Ureter (tissue), 1 donor: ENCODE measurements at places on chromosomes 11 and 22.

GRCh38 chr11:127000291-127000968, at the start of gene KIRREL3:
Gene KIRREL3, minus strand, starts transcription at chr11:127000770.
- DNase-seq, result no peak

- no peak for DNase-seq
These were observed 68.8 kb upstream of the USP47 start for GRCh38 chr11:11772865-11773515.

DNA sequence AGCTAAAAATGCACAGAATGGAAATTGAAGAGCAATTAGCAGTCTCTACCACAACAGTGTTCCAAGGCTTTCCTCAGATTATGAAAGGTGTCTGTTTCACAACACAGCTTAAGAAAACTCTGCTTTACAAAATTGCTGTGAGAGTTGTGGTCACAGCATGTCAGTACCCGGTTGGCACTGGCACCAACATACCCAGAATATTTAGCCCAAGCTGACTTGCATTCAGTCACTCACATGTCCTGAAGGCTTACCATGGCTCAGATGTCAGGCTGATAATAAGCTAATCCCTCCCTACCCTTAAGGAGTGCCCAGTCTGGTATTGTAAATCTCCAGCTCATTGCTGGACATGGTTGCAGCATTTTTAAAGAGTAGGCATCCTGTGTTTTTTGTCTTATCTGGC, 14.9 kb downstream of the NCR3LG1 start:
- no peak for DNase-seq

DNA sequence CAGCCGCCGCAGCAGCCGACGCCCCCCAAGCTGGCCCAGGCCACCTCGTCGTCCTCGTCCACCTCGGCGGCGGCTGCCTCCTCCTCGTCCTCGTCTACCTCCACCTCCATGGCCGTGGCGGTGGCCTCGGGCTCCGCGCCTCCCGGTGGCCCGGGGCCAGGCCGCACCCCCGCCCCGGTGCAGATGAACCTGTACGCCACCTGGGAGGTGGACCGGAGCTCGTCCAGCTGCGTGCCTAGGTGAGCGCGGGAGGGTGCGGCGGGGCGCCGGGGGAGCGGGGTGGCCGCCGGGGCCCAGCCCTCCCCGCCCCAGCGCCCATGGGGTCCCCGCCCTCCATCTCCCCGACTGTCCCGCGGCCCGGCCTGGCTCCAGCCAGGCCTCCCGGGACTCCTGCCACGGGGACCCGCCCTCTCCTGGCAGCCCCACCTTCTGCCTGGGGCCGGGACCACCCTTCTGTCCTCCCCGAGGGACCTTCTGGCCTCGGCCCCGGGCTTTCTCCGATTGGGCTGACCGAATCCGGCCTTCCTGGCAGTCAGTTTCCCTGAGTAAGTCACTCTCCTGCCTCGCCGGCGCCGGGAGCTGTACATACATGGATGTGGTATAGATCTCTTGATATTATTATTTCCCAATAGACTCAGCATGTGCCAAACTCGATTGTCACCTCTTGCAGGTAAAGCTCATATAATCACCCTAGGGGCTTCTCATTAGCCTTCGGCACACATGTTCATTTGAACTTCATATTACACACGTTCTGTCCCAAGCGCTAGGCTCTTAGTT, 720 bp downstream of the PACS1 start:
- peak; percentile 71 for DNase-seq

DNA sequence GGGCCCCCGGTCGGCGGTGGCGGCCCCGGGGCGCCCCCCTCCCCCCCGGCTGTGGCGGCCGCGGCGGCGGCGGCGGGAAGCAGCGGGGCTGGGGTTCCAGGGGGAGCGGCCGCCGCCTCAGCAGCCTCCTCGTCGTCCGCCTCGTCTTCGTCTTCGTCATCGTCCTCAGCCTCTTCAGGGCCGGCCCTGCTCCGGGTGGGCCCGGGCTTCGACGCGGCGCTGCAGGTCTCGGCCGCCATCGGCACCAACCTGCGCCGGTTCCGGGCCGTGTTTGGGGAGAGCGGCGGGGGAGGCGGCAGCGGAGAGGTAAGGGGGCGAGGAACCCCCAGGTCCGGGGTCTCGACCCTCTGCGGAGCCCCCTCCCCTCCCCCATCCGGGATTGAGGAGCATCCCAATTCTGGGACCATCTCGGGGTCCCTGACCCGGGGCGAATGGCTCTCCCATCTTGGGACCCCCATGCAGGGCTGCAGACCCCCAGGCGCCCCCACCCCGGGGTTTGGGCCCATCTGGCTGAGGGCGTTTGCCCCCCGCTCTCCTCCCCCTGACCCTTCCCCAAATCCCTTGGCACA, 431 bp downstream of the KMT2A start:
- DNase-seq, result peak; percentile 65
